AML-193 (cell line): ENCODE measurements at places on chromosomes 2 and 18.

DNA sequence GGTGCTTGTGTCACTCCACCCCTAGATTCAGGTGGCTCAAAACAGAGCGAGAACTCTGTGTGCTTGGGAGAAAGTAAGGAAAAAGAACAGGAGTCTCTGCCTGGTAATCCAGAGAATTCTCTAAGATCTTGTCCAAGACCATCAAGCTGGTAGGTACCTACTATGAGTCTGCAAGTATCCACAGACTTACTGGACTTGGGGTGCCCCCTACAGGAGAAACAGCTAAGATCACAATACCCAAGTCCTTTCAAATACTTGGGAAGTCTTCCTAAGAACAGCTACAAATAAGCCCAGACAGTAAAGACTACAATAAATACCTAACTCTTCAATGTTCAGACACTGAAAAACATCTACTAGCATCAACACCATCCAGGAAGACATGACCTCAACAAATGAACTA lies 1143.6 kb upstream of the ACVR2A start:
- no peak for DNase-seq

DNA sequence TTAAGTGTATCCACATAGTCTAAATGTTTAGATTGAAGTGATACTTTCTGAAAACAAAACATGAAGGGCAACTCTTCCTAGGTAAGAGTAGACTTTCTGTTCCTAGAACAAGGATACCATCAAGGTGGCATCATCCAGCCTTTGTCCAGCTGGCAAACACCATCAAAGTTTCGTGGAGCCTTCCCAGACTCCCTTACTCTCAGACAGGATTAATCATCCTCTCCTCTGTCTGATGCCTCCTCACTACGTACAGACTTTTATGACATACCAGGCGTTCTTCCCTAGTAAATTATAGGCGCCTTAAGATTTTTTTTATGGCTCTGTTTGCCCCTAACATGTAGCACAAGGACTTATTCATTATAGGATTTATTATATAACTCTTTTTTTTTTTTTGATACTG lies 29.4 kb upstream of the ASNSD1 start:
- DNase-seq, result no peak

DNA sequence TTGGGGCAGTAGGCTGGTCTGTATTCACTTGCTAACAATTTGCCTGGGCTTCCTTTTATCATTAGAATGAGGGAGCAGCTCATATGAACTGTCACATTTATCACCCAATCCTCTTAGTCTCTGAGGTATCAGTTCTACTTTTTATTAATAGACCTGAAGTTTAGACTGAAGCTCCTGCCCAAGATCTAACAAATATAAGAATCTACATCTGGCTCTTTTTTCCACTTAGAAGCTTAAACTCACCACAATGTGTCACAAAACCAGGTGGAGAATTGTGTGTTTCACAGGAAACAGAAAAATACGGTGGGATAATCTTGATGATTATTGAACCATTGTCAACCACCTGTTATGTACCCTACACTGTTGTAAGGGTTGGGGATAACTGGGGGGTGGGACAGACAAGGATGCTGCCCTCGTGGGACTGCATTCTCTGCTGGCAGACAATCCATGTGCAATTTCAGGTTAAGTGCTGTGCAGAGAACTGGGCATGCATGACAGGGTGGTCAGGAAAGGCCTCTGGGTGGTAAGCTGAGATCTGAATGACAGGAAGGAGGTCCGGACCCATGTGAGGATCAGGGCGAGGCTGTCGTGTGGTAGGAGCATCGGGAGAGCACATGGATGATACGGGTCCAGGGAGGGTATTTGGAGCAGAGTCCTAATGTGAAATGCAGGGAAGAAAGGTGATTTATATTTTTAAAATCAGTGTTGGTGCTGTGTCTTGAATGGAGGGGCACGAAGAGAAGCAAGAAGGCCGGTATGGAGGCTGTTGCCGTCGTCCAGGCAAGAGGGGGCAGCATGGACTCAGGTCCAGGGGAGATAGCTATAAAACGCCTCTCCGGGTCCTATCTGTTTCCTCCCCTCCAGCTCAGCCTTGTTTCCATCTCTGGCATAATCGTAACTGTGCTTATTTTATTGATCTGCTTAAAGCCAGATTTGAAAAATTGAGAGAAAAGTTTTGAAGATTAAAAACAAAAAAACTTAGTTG lies 17.6 kb downstream of the MYL12B start:
- no peak for DNase-seq

GRCh38 chr2:203591642-203592041 lies 56.5 kb upstream of the RAPH1 start:
- DNase-seq, result no peak

GRCh38 chr2:83191316-83191715 lies 1267.8 kb downstream of the SUCLG1 start:
- no peak for DNase-seq

GRCh38 chr2:130375291-130376266 lies 19.7 kb downstream of the PTPN18 start:
- DNase-seq, result no peak

DNA sequence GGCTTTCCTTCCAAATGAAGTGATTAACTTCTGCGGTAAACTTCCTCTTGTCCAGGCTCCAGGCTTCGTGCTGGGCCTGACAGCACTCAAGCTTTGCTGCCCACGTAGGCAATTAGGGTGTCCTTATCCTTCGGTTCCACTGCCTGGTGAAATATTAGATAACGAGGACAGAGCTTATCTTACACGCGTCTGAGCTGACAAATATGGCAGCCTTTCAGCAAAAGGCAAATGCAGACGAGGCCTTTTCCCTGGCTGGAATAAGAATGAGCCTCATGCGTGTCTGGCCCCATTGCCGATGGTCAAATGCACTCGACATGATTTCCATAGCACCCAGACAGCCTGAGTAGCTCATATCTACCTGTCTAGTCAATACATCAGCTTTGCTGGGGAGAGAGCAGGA lies 141.5 kb downstream of the FAM210A start:
- no peak for DNase-seq

DNA sequence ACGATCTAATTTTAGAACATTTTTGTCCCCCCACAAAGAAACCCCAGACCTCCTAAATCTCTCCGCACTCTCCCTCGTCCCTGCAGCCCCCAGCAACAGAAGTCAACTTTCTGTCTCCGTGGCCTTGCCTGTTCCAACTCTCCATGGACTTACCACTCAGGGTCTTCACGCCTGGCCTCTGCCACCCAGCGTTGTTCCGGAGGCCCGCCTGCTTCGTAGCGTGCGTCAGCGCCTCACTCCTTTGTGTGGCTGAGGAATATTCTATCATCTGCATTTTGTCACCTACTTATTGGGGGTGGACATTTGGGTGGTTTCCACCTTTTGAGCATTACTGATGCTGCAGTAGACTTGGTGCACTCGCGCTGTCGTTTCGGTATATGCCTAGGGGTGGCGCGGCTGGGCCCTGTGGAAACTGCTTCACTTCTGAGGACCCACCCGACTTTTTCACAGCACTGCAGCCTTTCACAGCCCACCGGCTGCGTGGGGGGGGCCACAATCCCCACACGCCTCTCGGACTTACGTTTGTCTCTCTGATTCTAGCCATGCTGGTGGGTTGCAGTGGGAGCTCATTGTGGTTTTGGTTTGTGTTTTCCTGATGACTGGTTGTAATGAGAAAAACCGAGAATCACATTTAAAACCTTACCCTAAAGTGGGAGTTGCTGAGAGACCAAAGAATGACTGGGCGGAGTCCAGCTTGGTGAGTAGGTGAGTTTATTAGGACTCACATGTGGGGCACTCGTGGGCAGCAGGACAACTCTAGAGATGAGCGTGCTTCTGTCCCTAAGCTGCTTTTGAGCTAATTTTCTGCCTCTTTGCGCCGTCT lies 1.4 kb upstream of the HSBP1L1 start:
- no peak for DNase-seq

GRCh38 chr2:190835303-190835930 lies 45.2 kb upstream of the GLS start:
- DNase-seq, result no peak

GRCh38 chr18:23929362-23929930 lies 85.1 kb upstream of the TTC39C start:
- DNase-seq, result no peak

DNA sequence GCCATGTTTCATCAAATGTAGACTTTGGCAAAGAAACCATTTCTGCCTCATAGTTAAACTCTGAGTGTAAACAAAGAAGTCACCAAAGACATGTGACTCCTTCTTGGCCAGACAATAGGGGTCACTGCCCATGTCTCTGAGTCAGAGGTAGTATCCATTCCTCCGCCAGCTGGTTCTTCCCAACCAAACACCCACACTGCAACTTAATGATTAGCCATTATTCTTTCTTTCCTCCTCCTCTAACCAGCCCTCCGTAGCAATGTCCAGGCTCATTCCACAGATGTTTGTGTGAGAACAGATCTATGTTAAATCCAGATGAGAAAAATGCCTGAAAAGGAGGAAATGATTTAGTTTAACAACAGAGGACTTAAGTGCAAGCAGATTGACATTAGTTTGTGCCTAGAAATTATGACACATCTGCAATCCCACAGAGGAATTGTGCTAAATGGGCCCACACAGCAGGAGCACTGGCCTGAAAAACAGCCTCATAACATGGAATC lies 127.9 kb upstream of the SH3BP4 start:
- DNase-seq, result no peak
